ENCODE measurements at places on chromosomes 4 and X.
A peak's percentile ranks its signal among the peaks of the same experiment; 100 is the strongest.

- DNase-seq, result no peak
Measured at GRCh38 chrX:56766554-56767347, 37.7 kb downstream of the NBDY start.

DNA sequence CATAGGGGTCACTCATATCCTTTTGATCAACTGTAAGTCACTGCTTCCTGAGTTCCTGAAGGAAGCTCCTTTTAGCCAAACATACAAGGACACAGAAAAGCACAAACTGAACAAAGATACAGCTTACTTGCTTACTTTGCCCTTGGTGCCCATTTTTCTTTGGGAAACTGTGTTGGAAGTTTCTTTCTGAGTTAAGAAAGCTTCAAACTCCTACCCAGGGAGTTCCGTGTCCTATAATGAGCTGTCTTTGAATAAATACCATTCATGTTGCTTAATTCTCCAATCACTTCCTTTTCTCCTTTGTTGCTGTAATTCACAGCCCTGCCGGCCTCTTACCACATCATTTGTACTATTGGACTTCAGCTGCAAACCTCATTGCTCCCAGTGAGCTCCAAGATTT, at the start of gene ADH4:
Gene ADH4, minus strand, starts transcription at position 228 of the 400 bp plus-strand sequence. Its CDS starts 75 bp downstream, at position 153.
- no peak for DNase-seq

DNA sequence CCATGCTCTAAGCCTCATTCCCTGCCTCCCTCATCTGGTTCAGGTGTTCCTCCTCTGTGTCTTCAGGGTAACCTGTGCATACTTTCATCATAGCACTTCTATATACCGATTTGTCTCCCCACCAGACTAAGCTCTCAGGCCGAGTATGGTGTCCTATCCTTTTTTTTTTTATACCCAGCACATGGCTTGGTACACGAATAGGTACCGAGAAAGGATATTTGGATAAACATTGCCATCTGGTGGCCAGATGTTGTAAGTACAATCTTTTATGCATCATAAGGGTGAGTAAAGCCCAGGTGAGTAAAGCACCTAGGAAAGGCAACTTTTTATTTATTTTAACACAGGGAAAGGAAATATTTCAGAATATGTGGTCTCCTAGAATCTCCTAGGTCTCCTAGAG, 68.4 kb downstream of the MID2 start:
- peak; percentile 9 for DNase-seq

DNA sequence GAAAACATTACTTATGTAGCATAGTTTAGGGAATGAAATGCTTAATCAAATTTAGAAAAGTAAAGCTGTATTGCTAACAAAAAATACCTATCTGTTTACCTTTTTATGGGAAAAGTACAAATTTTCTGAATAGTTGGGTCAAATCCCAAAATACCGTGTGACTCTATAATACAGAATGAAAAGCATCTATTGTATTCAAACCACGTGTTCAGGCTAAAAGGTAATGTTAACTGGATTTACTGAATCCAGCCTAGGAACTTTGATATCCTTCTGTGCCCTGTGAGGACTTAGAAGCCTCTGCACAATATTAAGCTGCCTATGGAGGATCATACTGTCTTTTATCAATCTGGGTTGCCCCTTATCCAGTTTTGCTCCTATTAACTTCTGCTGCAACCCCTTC, 36.3 kb upstream of the AGA start:
- no peak for DNase-seq

DNA sequence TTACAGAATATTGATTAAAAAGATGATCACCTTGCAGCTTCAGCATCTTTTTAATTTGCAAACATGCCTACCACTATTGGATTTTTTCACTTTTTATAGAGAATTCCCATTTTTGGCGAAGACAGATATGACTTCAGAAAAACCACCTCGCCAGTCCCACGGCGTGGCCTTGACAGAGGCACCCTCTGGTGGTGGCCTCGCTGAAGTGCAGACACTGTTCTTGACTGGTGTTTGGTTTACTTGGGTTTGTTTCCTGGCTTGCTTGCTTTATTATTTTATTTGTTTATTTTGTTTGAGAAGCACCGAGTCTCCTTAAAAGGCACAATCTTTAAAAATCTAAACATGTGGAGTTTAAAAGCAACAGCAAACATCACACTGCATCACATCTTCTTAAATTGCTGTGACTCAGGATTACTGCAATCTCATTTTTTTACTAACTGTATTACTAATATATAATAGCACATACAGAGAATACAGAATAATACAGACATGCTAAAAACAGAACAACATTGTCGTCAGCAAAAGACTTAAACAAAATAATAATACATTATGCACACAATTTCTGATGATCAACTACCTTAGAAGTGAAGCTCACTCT, 13.1 kb upstream of the AMTN start:
- peak; percentile 43 for DNase-seq

DNA sequence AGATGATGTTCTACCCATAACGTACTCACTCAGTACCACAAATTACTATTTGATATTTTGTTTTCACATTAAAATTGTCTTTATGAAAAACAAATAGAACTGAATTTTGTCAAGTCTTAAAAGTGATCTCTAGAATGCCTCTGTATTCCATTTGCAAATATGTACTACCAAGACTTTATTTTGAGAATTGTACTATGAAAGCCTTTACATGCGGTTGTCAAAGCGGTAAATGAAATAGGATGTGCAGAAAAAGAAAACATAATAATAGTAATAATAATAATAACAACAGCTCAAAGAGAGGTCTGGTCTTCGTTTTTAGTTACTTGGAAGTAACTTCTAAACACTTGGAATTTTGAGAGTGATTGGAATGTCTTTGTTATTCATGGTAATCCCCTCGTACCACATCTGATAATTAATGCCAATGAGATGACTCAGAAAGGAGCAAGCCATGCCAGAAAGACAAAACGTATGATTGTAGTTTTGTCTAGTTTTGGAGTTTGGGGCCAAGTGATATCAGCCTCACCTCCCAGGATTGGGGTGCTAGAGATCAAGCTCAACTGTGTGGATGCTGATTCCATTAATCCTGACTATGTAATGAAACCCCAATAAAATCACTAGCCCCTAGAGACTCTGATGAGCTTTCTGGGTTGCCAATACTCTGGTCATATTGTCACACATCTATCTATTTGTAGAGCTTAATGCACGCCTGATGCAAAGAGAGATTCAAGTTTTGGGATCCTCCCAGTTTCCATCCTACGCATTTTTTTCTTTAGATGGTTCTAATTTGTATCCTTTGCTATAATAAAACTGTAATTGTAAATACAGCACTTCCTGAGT, 20.2 kb upstream of the CTSO start:
- DNase-seq, result no peak

DNA sequence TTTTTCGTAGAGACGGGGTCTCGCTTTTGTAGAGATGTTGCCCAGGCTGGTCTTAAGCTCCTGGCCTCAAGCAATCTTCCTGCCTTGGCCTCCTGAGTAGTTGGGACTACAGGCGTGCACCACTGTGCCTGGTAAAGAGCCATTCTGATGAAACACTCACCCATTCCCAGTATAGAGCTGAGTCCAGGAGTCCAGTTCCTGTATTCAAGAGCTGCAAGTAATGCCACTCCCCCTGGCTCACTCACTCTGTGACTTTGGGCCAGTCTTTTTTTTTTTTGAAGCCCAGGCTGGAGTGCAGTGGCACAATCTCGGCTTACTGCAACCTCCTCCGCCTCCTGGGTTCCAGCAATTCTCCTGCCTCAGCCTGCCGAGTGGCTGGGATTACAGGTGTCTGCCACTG, 3.5 kb downstream of the CCDC22 start:
- DNase-seq, result no peak

- peak; percentile 72 for DNase-seq
Measured at GRCh38 chr4:4386296-4386735, 586 bp upstream of the NSG1 start.

DNA sequence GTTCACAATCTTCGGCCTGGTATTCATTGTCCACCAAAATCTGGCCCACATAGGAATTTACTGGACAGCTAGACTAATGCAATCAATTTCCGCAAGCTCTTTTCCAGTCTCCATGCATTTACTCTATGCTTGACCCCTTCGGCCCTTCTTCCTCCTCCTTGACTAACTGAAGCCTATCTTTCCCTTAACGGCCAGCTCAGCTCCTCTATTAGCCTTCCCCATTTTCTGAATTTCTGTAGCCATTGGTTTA, 1.2 kb upstream of the PHKA2 start:
- DNase-seq, result no peak

DNA sequence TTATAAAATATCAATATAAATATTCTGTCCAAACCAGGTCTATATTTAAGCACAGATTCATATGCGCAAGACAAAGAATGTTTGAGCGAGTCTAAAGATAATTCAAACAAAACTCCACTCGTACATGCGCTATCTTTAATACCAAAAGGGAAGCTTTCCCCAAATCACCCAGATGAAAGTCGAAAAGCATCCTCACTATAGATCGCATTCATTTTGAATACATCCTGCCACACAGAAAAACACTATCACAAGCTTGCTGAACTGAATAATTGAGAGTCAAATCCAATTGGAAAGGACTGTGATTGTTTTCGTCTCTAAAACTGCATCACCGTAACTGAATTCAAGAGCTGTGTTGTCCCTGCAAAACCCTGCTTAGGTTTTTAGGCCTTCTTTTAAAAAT, 685 bp downstream of the TASL start:
- no peak for DNase-seq

DNA sequence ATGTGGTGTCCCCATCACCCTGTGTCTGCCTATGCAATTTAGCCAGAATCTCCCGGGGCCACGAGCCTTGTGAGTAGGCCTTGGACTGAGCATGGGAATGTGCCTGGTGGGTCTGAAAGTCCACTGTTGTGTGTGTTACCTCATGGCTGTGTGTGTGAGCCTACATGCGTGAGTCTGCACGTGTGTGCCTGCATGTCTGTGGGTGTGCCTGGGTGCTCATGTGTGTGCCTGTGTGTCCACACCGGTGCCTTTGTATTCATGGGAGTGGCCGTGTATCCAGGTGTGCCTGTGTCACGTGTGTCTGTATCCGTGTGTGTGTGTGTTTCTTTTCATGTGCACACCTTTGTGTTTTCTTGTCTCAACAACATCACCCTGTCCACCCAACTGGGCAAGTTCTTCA, 14.2 kb downstream of the ATP5ME start:
- no peak for DNase-seq

- peak; percentile 75 for DNase-seq
Measured at GRCh38 chrX:11533199-11533651, 132.5 kb downstream of the ARHGAP6 start.

GRCh38 chr4:181331214-181331613, 912.0 kb upstream of the TENM3 start:
- no peak for DNase-seq

- DNase-seq, result no peak
Measured at GRCh38 chrX:136130931-136131833, 16.2 kb upstream of the FHL1 start.

All from COR-L47 (cell line).